LNCaP clone FGC (cell line): ENCODE measurements at places on chromosomes 2 and 18.

GRCh38 chr2:4762951-4763376 is 929.2 kb upstream of the SOX11 start:
- DNase-seq, result no peak

- no peak for DNase-seq
Measured at GRCh38 chr2:28828382-28828781, 17.7 kb downstream of the SPDYA start.

GRCh38 chr2:45442026-45442425 is 169.0 kb downstream of the SRBD1 start:
- DNase-seq, result no peak

DNA sequence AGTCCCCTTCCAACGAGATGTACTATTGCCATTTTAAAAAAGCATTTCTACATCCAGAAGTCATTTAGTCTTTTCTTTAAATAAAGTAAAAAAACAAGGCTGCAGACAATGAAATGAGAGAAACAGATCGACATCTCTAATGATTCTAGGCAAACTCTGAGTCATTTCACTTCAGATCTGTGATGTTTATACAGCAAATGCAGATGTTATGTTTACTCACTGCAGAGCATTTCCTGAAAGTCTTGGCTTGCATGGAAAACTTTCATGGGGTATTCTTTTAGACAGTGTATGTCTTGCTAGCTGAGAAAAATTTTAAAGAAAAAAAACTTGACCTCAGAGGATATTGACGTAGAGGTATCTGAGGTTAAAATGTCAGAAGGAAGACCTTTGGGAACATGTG is 797.4 kb downstream of the CNTNAP5 start:
- DNase-seq, result no peak

DNA sequence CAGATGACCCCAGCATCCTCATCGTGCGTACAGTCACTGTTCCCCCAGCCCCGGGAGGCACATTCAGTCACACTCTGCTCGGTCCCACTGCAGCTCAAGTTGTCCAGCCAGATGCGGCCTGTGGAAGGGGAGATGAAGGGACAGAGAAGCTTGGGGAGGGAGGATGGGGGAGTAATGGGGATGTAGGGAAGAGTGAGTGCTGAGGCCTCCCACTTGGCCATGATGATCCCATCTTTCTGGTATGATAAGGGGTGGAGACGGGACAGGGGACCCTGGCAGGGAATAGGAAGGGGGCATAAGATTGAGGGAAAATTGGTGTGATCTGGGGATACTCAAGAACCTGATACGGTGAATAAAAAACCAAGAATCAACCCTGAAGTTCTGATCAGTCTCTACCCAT is 3.5 kb downstream of the LOXL3 start:
- no peak for DNase-seq

DNA sequence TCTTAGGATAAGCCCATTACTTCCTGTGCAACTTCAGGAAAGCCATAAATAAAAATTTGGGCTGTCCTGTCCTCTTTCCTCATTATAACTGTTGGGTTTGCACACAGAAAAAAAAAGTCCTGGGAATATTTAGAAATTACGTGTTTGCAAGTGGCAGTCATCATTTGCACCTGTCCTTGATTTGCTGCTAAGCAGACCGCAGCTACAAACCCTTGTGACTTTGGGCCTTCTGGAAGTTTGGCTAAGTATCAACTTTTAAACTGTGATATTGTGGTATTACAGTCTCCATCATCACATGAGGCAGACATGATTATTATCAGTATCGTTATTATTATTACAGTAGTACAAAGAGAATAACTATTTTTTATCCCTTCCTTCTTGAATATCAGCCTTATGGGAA is 260.7 kb upstream of the SESTD1 start:
- DNase-seq, result no peak

GRCh38 chr2:45707006-45707405 is 55.5 kb downstream of the PRKCE start:
- DNase-seq, result no peak

GRCh38 chr2:121209014-121209610 is 75.9 kb downstream of the TFCP2L1 start:
- no peak for DNase-seq

DNA sequence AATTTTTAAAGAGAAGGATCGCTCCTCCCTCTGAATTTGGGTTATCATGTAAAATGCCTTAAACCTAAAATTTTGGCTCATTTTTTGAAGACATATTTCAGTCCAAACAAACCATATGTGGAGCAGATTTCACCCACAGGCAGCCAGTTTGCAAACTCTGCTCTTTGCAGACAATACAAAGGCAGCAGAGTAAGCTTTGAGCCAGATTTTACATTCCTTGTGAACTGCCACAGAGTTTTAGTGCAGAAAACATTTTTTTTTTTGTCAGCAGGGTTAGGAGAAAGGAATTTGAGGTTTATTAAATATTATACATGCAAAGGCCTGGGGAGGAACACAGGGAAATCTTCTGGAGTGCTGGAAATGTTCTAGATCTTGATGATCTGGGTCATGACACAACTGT is 171.9 kb upstream of the FN1 start:
- no peak for DNase-seq

- DNase-seq, result peak; percentile 97
Measured at GRCh38 chr18:32122039-32122438, 30.4 kb downstream of the RNF138 start.

DNA sequence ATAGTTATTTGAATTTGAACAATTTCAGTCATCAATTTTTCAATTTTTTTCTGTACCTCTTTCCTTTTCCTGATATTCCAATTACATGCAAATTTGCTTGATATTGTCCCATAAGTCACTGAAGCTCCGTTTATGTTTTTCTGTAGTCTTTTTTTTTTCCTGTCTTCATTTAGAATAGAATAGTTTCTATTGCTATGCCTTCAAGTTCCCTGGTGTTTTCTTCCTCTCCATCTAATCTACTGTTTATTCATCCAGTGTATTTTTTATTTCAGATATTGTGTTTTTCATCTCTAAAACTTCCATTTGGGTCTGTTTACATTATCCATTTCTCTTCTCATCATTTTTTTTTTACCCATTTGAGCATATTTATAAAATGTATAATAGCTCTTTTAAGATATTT is 8.0 kb upstream of the EIF2AK2 start:
- DNase-seq, result no peak

DNA sequence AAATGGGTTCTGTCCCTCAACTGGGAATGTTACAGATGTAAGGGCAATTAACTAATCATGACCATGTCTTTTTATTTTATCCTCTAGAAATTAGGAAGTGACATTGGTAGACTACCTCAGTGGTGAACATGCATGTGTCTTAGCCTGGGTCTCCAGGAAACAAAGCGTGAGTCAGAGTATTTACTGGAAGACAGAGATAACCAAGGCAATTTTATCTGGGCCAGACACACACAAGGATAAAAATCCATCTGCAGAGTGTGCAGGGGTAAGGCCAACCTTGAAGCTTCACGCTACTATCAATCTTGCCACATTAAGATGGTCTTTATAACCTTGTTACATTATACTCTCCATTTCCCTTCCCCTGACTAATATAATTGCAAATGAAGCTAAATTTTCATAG is 487.5 kb downstream of the SUCLG1 start:
- no peak for DNase-seq

- no peak for DNase-seq
Measured at GRCh38 chr2:48838029-48838428, 82.5 kb upstream of the LHCGR start.

- DNase-seq, result no peak
Measured at GRCh38 chr2:83595121-83595690, 863.9 kb downstream of the SUCLG1 start.

GRCh38 chr2:175318542-175318941 is 137.0 kb upstream of the ATP5MC3 start:
- DNase-seq, result no peak

DNA sequence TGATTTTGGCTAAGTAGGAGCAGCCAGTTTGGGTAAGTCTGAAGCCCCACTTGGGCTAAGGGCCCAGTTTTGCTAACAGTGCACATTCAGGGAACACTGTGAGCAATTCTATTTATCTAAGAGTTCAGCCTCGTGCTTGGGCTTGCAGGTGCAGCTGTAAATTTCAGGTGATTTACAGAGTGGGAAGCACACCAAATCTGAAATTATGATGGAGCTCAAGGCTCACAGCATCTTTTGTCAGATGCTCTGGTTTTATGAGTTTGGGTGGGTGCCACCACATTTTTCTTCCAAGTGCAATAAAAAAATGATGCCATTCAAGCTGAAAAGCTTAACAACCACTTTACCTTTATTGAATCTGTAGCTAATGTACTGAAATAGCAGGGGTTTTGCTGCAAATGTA is 671.2 kb downstream of the LRRTM4 start:
- DNase-seq, result peak; percentile 96

GRCh38 chr2:64730551-64731262 is 77.0 kb upstream of the SERTAD2 start:
- DNase-seq, result no peak

DNA sequence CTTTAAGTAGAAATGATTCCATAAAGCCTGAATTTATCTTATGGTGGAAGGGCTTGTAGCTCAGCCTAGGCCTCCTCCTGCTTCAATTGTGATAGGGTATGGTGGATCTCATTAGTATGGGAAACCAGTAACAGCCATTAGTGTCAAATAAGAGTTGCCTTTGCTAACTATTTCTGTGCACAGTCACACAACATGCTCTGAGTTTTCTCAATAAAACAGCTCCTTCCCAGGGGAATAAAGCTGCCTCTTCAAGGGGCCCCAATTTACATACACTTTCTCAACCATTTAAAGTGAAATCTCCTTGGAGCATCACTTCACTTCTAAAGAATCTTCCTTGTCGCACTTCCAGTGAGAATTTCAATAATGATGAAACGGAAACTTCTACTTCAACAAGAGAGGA is 53.4 kb downstream of the KLF7 start:
- DNase-seq, result no peak

- no peak for DNase-seq
Measured at GRCh38 chr18:40907842-40908241, 1047.2 kb upstream of the PIK3C3 start.

DNA sequence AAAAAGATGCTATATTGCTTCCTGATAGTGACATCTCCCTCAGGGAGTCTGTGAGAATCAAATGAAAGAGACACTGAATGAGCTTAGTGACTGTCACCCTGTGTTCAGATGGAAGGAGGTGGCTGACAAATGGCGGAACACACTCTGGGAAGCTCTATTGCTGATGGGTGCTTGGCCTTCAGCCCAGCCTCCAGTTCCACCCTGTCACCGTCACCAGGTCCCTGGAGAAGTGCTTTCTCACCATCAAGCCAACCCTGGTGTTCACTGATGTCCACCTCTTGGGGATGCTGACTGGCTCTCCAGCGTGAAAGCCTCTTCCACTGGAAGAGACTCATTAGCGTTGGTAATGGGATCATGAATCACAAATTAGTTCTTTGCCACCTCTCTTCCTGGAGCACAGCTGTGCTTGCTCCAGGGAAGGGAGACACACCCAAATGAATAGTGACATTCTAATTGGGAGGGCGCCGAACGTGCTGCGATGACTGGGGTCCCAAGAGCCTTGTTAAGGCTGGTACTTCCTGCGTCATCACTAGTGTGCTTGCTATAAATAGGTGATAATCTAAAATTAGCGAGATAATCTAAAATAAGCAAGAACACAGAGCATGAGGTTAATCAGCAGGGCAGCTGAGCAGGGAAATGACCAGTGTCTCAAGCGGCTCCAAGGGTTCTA is 154.0 kb downstream of the CLIP4 start:
- no peak for DNase-seq

DNA sequence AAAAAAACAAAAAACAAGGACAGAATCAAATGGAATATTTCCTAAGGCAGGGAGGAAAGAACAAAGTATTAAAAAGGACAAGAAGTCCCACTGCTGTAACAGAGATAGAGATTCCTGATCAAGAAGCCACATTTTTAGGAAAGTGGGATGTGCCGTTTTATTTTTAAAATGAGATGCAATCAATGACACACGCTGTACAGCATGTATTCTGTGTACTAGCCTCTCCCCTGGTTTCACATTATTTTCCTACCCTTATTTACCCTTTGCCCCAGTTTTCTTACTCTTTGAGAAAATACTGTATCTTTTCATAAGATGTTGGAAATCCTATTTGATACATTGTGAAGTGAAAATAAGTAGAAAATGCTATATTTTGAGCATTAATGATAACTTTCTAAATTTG is 45.8 kb downstream of the E2F6 start:
- no peak for DNase-seq

GRCh38 chr2:136434251-136434715 is 316.3 kb upstream of the CXCR4 start:
- no peak for DNase-seq

GRCh38 chr2:196873511-196873910 is 53.0 kb downstream of the PGAP1 start:
- DNase-seq, result no peak

- no peak for DNase-seq
Measured at GRCh38 chr2:202375033-202375608, 1.0 kb upstream of the BMPR2 start.

- DNase-seq, result no peak
Measured at GRCh38 chr2:136497709-136498108, 267.6 kb upstream of the THSD7B start.

DNA sequence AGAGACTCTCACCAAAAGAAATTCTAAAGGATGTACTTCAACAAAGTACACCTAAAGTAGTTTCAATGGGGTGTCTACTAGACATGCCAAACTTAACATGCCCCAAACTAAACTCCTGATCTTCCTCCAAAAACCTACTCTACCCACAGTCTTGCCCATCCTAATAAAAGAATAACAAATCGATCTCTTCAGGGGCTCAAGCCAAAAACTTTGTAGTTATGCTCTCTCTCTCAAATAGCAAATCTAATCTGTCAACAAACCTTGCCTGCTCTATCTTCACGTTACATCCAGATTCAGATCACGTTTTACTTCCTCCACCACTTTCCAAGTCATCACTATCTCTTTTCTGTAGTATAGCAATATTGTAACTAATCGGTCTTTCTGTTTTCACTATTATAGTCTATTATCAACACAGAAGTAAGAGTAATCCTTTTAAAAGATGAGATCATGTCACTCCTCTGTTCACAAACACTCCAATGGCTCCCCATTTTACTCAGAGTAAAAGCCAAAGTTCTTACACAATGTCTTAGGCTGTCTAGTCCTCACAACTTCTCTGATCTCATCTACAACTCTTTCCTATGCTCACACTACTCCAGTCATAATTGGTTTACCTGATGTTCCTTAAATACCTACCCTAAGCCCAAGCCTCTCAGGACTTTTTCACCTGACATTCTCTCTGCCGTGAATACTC is 79.9 kb downstream of the THADA start:
- DNase-seq, result no peak

DNA sequence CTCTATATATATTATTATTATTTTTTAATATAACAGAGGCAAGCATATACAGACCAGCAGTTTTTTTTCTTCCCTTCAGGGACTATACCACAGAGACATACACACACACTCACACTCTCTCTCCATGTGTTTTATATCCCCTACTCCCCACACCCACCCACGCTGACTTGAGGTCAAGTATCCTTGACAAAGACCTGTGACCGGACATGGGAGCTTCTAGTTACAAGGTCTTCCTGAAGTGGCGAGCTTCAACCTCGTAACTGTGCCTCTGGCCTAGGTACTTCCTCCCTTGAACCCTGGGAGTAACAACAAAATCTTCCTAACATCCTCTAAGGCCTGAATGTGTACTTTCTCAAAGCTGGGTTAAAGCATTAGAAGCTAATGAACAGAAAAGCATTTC is 52.5 kb downstream of the POLR1A start:
- DNase-seq, result no peak

- no peak for DNase-seq
Measured at GRCh38 chr2:222946700-222947287, 86.0 kb downstream of the ACSL3 start.

GRCh38 chr2:85936421-85937068 is 47.8 kb upstream of the ST3GAL5 start:
- DNase-seq, result no peak
